ENCODE measurements at places on chromosomes 6 and 20.
A peak's percentile ranks its signal among the peaks of the same experiment; 100 is the strongest.

- DNase-seq: no peak
Measured at GRCh38 chr6:139395891-139396301, 21.4 kb upstream of the CITED2 start.

DNA sequence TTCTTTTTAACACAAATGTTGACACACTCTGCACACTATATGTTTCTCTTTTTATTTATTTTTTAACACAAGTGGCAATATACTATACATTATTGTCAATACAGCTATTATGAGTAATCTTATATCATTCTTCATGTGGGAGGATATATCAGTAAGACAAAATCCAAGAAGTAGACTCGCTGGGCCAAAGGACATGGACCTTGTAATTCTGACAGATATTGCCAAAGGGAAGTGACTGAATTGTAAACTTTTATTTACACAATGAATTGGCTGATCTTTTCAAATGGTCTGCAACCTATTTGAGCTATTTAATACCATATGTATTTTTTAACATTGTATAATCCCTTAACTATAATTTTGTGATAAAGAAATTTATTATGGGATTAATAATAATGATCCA is 56.0 kb downstream of the CCDC170 start:
- DNase-seq: no peak

DNA sequence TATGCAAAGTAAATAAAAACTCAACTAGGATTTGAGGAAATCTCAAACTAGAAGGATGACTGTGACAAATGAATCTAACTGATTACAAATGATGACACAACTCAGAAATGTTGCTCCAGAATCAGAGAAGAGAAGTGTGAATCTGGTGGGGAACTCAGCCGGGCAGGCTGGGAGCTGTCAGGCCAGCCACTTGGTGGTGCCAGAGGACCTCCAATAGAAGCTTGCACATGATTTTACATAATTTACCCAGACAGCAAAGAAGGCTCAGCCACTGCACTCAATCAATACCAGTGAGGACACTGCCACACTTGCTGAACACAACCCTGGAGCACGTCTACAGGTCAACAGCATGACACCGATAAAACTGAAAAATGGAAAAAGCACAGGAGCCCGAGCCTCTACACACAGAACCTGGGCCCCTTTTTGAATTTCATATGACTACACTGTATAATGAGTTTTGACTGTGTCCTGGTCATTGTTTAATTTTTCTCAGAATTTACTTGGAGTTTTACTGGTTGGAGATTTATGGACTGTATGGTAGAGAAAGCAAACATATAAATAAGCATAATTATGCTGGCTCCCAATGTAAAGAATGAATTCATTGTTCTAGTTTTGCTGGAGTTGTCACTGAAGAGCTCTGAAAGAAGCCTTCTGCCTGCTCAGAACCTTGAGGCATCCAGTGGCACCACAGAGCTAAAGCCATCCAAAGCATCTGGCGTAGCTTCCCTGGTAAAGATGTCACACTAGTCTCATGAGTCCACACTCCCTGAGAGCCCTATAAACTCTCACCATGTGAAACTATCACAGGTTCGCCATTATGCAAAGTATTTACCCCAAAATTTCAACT is 296.5 kb downstream of the THBS2 start:
- peak; percentile 80 for DNase-seq

DNA sequence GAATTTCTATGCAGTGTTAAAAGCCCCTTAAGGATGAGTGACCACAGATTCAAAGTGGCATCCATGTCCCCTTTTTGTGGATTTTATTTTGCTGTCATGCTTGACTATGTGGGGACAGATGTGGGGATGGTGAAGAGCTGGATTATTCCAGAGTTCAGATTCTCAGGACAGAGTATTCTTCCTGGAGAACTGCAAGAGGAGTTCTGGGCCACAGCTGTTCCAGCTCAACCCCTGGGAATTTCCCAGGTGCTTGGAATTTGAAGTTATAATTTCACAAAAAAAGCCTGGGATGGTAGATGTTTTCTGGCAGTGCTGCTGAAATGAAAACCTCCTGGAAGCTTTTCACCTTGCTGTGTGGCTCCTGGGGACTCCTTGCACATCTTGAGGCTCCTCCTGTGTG is 671.8 kb upstream of the MARCKS start:
- DNase-seq: no peak

DNA sequence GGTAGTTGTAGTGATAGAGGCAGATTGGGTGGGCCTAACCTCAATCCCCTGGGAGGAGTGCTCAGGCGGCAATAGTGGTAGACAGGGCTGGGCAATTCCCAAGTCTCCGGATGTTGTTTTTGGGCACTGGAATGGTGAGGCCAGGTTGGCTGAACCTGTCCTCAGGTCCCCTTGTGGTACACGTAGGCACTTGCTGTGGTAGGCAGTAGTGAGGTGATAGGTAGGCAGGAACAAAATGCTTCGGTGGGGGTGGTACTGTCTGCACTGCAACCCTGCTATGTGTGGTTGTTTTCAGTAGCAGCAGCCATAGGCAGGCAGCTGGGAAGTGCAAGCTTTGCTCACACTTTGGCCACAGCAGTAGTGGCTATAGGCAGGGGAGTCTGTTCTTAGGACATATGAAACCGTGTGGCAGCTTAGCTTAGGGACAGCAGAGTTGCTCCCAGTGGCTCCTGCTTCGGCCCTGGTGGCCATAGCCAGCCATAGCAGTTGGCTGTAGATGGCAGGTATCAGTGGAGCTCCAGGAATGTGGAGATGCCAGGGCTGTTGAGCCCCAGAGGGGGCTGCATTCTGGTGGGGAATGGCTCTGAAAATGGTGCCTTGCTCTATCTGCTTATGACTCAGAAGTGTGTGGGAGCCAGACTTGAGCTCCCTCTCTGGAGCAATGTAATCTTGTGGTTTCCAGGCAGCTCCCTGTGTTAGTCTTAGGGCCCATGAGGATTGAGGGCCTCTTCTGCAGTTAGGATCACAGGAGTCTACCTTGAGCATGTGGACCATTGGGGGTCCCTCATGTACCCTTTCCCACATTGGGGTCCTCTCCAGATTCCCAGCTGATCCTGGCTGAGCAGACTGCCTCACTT is 241.8 kb upstream of the BMP2 start:
- peak; percentile 24 for DNase-seq

- DNase-seq: no peak
Measured at GRCh38 chr6:151111670-151112069, 128.1 kb upstream of the AKAP12 start.

GRCh38 chr6:38573801-38574395 is 65.8 kb downstream of the BTBD9 start:
- no peak for DNase-seq

GRCh38 chr6:1726341-1726768 is 116.6 kb downstream of the FOXC1 start:
- DNase-seq: no peak

DNA sequence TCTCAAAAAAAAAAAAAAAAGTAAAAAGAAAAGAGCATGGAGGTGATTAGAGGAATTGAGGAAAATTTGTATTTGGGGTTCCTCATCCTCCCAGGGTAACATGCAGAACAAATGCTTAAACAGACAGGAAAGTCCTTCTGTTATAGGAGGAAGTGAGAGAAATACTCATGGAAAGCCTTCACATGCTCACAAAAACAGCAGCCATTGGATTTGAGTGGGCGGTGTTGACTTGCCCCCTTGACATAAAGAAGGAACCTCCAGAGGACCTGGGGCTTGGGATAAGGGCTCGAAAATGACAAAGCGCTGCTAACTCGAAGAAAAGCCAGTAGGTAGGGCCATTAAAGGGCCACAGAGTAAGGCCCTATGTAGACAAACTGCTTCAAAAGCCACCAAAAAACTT is 17.5 kb upstream of the SAMHD1 start:
- DNase-seq: no peak

GRCh38 chr6:94478133-94479005 is 1059.0 kb upstream of the EPHA7 start:
- no peak for DNase-seq

GRCh38 chr6:74805916-74806696 is 399.7 kb downstream of the COL12A1 start:
- DNase-seq: peak; percentile 38

DNA sequence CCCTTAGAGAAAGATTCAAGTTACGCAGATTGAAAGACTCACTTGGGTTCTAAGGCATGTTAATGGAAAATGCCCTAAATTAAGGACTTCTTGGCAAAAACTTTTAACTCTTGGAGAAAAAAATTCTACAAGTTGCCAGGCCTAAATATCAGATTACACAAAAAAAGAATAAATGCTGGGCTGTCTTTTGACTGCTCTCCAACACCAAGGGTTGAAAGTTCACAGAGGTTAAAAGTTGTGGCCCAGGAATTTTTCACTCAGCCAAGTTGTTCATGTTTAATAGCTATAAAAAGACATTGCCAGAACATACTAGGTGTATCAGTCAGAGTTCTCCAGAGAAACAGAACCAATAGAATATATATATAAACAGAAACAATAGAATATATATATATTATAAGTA is 268.4 kb upstream of the PRND start:
- no peak for DNase-seq

GRCh38 chr6:88612631-88613030 is 350.8 kb downstream of the RNGTT start:
- DNase-seq: no peak
